ENCODE measurements at places on chromosomes 3 and 15.

DNA sequence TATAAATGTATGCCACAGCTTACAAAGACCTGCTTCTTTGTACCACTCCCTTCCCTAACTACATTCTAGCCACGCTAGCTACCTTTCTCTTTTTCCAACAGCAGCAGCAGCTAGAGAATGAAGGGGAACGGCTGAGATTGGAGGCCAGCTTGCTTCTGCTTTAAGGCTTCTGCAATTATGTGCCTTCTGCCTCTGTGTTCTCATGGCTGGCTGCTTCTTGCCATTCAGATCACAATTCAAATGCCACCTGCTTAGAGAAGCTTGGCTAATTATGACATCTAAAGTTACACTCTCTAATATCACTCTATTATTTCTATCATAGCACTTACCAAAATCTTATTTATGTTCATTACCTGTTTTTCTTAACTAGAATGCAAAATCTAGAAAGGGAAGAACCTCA is 95.2 kb downstream of the RYK start:
- no peak for DNase-seq

GRCh38 chr3:32106929-32107362 is 526 bp downstream of the GPD1L start:
- no peak for DNase-seq

GRCh38 chr15:33200444-33200843 is 5.9 kb upstream of the FMN1 start:
- DNase-seq: no peak

- DNase-seq: no peak
Measured at GRCh38 chr3:109888026-109888425, 550.7 kb upstream of the DPPA4 start.

GRCh38 chr15:29704950-29705597 is 117.2 kb downstream of the TJP1 start:
- no peak for DNase-seq

- DNase-seq: no peak
Measured at GRCh38 chr3:10762611-10763247, 53.3 kb upstream of the SLC6A11 start.

DNA sequence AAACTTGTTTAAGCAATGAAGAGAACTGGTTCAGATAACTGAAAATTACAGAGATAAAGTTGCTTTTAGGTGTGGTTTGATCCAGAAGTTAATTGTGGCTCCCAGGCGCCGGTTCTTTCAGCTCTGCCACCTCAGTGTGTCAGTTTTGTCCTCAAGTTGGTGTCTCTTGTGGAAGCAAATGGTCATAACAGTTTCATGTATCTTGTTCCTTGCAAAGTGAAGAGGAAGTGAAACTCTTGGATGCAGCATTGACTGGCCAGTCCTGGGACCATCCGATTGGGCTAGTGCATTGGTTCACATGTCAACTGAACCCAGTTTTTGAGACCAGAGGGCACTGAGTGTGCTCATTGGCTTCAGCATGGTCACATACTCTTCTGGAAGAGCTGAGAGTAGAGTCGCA is 181.4 kb upstream of the GRM7 start:
- DNase-seq: no peak

GRCh38 chr3:192848371-192849233 is 69.1 kb downstream of the MB21D2 start:
- DNase-seq: no peak

- no peak for DNase-seq
Measured at GRCh38 chr15:71565631-71566160, 244.7 kb upstream of the NR2E3 start.

DNA sequence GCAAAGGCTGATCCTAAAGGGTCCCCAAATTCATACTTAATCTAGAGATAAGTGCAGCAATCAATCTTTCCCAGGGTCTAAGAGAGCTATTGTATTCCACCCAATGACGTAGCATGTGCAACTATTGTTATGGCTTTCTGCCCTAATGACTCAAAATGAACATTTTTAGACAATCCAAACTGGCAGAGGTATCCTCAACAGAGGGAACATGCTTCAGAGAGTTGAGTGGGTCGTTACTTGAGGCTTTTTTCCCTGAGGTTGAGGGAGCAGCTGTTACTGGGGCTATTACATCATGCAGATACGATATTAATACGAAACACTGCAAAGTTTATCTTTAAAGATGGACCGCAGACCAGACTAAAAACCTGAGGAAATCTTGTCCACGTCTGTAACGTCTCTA is 278.3 kb upstream of the WNT5A start:
- no peak for DNase-seq

GRCh38 chr3:49803465-49804140 is 542 bp downstream of the INKA1 start:
- DNase-seq: no peak

DNA sequence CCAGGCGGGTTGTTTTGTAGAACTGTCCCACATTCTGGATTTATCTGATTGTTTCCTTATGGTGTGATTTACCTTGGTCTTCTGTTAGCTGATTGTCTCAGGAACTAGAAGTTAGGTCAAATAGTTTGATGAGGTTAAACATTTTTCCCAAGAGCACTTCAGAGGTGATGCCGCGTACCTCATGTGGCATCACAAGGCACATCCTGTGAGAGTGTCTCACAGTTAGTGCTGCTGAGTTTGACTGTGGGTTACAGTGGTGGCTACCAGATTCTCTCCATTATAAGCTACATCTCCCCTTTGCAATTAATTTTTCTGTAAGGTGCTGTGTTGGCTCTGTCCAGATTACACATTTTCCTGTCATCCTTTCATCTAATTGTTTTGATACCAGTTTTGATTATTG is 12.6 kb downstream of the RPUSD3 start:
- no peak for DNase-seq

DNA sequence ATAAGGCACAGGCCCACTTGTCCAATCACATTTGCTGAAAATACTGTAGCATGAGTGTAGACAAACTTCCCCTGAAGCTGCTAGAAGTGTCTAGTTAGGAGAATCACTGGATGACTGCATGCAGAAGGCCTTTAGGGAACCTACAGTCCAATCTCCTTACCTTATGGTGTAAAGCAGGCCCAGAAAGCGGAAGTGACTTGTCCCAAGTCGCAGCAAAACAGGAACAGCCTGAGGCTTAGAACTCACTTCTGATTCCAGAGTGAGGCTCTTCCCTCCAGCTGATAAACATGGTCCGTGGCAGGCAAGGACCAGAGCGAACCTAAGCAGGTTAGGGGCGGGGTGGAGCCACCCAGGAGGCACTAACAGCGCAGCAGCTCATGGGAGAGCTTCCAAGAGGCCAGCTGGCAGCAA is 2.5 kb downstream of the GRAMD2A start:
- DNase-seq: no peak

GRCh38 chr3:52438579-52439425 is 6.1 kb downstream of the SEMA3G start:
- no peak for DNase-seq

GRCh38 chr3:16441371-16441875 is 72.1 kb downstream of the RFTN1 start:
- peak; percentile 40 for DNase-seq

GRCh38 chr15:51341366-51342226 is at the start of gene GLDN:
GLDN (plus strand) TSS chr15:51341655; CDS start chr15:51341685, 30 bp downstream.
- peak; percentile 2 for DNase-seq

- DNase-seq: no peak
Measured at GRCh38 chr3:59764171-59764570, 714.3 kb upstream of the CFAP20DC start.

GRCh38 chr15:88704791-88705768 is 66.3 kb downstream of the ISG20 start:
- DNase-seq: no peak

- no peak for DNase-seq
Measured at GRCh38 chr3:128378631-128379347, 87.9 kb downstream of the DNAJB8 start.

DNA sequence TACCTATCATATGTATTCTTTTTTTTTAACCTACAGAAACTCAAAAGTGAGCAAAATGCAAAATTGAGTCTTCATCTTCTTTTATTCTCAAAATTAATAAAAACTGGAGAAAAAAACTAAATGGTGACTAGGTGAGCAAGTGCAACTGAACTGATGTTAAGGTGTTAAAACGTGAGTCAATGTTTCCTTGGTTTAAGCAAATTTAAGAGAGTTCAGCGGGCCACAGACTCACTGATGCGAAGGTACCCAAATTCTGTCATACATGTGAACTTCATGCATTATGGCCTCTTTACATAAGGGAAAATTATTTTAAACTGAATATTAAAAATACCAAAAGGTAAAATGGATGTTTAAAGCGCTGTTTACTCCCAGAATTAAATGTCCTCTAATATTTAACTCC is 206.6 kb downstream of the FOXP1 start:
- no peak for DNase-seq

DNA sequence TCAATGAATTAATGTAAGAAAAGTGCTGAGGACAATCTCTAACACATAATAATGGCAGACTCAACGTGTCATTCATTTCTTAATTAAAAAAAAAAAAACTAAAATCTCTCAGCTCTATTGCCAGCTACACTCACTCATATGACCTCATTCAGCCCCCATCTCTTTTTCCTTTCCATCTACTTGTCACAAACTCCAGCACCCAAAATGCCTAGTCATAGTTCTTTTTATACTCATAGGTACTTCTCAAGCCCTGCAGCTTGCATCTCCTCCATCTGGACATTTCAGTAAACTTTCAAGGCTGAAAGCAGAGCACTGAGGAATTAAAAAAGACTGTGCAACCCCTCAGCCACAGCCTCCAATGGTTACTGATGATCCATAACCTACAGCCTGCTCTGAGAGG is 109.8 kb downstream of the PLCH1 start:
- no peak for DNase-seq

DNA sequence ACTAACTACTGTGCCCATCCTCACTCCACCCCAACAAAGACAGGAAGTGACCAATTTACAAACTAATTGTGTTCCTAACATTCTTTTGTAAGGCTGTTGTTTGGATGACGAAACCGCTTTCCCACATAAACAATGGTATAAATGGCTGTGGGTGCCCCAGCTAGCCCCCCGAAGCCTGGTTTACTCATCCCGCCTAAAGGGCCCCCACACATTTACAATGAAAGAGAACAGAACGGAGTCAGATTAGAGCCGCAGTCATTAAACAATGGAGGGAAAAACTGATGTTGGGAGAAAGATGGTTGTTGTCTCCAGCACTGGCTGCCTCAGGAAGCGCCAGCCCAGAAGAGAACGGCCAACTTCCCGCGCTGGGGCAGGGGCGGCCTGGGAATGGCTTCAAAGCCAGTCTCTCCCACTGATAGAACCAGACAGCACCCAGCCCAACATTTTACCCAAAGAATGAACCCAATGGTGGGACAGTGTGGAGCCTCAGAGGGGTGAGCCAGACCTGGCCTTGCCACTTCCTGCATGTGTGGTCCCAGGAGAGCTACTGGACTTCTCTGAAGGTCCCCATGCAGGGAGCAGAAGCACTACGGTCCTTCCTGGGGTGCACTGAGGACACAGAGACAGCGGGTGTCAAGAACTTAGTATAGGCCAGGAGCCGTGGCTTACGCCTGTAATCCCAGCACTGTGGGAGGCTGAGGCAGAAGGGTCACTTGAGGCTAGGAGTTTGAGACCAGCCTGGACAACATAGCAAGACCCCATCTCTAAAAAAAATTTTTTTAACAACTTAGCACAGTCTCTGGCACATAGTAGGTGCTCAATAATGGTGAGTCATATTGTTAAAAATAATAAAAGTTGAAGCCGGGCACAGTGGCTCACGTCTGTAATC is 75.8 kb upstream of the GATA2 start:
- no peak for DNase-seq

- DNase-seq: no peak
Measured at GRCh38 chr3:102553876-102554275, 119.1 kb downstream of the ZPLD1 start.

GRCh38 chr3:186515125-186515524 is 29.1 kb downstream of the CRYGS start:
- DNase-seq: no peak

- DNase-seq: peak; percentile 59
Measured at GRCh38 chr3:136075218-136075808, 109.8 kb downstream of the PPP2R3A start.

DNA sequence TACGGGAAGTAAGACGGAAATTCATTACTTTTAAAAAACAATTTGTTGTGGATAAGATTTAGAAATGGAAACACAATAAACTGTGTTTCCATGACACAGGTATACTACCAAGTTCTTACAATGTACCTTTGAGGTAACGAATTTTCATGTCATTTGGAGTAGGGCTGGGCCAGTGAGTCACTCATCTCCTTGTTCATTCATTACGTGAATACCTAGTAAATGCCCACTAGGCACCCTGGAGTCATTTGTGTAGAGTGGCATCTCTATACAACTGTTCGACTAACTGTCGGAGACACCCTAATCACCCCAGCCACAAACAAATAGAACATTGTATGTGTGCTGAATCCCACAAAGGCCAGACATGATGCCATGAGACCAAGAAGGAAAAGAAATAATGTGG is 94.8 kb downstream of the IGF1R start:
- no peak for DNase-seq

GRCh38 chr3:39106281-39106811 is 1.1 kb downstream of the GORASP1 start:
- DNase-seq: no peak

- no peak for DNase-seq
Measured at GRCh38 chr3:194354315-194354714, 3.2 kb upstream of the CPN2 start.

DNA sequence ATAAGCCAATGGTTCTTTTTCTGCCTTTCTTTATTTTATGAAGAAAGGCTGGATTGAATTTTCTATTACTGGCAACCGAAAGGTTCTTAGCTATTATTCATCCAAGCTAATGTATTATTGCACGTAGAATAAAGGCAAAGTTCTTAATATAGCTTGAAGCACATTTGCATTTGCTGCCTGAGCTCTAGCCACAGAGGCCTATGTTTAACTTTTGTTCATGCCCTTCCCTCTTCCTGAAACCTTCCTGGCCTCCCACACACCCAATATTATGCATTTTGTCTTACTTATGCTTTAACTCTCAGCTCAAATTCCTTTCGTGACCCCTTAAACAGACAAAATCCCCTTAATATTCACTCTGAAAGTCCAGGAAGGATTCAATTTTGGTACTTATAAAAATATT is 71.0 kb upstream of the ZNF280D start:
- no peak for DNase-seq

- no peak for DNase-seq
Measured at GRCh38 chr3:160544844-160545503, 20.4 kb downstream of the KPNA4 start.

DNA sequence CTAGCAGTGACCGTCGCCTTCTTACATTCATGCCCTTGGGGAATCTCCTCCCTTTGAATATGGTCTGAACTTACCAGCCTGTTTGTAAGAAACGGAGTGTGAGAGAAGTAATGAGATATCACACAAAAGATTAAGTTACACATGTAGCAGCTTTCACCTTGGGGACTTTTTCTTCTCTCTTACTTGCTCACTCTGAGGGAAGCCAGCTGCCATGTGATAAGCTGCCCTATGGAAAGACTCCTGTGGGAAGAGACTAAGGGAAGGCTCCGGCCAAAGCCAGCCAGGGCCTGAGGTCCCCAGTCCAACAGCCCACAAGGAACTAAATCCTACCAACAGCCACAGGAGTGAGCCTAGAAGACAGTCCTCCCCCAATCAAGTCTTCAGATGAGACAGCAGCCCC is 190.4 kb upstream of the TSC22D2 start:
- DNase-seq: no peak

All from NCI-H2029 (cell line).